ENCODE measurements at places on chromosomes 3 and 15.

GRCh38 chr3:12278566-12278965, 10.3 kb upstream of the PPARG start:
- DNase-seq: no peak

- DNase-seq: no peak
Measured at GRCh38 chr3:45688194-45688881, 858 bp upstream of the SACM1L start.

GRCh38 chr15:57148262-57148661, 228.0 kb upstream of the CGNL1 start:
- no peak for DNase-seq

- DNase-seq: no peak
Measured at GRCh38 chr3:142981108-142981507, 17.6 kb upstream of the PAQR9 start.

- no peak for DNase-seq
Measured at GRCh38 chr15:41006479-41006878, 53.2 kb downstream of the CHAC1 start.

DNA sequence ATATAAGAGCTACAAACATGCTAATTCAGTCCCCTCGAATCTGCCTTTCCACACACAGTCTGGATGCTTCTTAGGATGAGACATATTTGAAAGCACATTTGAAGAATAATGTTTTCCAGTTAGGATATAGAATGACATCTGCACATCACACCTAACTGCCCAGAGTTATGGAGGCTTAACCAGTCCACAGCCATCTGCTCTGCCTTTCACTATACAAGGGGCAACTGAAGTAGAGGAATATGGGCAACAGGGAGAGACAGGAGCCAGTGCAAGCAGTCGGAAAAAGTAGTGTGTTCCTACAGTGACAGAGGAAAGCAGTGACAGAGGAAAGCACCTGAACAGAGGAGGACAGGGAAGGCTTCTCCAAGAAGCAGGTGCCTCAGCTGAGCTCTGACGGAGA, 79.0 kb upstream of the CLDN18 start:
- no peak for DNase-seq

GRCh38 chr3:136954980-136955780, 2.6 kb upstream of the IL20RB start:
- DNase-seq: no peak

DNA sequence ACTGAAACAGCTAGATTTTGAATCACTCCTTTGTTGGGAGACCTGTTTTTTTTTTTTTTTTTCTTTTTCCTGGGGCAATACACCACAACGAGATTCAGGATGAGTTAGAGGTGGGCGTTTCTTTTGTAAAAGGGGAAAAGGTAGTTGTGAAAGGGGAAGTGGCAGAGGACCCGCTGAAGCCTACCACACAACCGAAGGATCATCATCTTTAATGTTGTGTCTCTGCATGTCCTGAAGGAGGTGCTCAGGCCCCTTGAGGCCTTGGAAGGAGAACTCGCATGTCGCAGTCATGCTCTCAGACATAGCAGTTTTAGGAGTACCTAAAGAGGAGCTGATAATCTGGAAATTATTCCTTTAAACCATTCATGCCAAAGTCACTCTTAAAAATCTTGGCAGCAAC, 137.9 kb upstream of the LRIG1 start:
- no peak for DNase-seq

DNA sequence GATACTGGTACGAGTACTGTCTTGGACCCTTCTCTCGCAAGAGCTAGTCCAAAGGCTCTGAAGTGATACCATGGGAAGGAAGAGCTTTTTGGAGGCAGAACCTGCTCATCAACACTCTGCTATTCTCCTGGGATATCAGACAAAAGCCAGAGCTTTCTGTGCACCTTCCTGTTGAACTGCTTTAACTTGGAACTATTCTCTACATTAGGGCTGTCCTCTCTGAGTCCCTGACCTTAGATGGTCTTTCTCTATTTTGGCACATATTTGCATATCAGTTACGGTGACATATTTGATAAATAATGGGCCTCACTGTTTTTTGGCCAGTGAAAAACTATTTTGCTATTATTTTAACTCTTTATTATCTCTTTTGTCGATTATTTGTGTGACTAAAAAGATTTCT, 146.9 kb downstream of the TIGIT start:
- no peak for DNase-seq

DNA sequence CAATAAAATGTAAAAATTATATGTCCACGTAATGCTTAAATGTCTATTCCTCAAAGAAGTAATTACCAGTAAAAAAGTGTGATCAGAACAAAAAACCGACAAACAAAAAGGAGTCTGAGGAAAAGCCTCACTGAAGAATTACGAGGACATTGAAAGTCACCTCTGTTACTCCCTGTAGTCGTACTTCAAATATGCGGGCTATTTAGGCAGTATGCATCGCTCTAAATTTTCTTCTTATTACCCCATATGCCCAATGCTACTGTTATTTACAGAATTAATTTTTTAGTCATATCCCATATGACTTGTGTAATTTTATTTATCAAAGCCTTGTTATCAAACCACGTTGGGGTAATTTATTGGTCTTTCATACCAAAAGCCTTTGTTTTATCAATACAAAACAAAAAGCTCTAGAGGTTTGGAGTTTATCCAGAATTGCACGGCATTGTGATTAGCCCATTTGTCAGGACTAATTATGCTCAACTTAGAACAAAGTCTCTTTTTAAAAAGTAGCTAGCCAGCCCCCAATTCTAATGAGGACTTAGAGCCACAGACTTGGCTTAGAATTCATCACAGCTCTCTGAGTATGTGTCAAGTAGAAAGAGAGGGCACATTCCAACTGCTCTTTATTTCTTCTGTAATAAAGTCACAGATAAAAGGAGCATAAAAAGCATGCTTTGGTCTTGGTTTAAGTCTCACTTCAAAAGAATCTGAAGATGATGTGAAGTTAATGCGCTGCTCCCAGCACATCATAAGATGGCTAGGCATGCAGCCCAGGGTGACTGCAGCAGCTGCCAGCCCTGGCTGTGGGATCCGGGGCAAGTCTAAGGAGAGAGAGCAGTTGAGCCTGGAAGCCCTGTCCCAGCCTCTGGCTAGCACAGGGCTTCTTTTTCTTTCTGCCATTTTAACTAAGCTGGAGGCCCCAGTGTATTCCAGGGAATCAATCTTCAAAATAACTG, 521.0 kb downstream of the GABRG3 start:
- DNase-seq: no peak

DNA sequence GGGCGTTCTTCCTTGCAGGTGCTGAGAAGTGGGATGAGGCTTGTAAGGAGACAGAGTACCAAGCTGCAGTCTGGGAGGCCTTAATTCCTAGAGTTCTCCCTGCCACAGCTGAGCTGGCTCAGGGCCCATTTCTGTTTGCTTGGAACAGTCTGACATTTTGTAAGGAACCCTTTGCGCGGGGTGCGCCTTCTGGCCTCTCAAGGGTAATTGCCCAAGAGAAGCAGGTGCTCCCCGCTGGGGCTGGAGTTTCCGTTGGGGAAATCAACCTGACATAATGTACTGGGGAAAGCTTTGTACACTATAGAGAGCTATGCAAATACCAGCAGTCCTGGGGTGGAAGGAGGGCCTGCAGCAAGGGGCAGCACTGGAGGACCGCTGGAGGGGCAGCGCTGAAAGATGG, 83.6 kb downstream of the HMG20A start:
- no peak for DNase-seq

- DNase-seq: no peak
Measured at GRCh38 chr3:24387493-24387892, 107.2 kb downstream of the THRB start.

- DNase-seq: no peak
Measured at GRCh38 chr15:73989001-73989798, 2.9 kb downstream of the STOML1 start.

GRCh38 chr3:30011237-30011803, 595.1 kb upstream of the TGFBR2 start:
- no peak for DNase-seq

GRCh38 chr15:75076277-75076676, 52.9 kb downstream of the PPCDC start:
- no peak for DNase-seq

- DNase-seq: no peak
Measured at GRCh38 chr3:17983106-17983505, 240.7 kb upstream of the TBC1D5 start.

GRCh38 chr3:139696314-139696604, 18.5 kb upstream of the NMNAT3 start:
- no peak for DNase-seq

DNA sequence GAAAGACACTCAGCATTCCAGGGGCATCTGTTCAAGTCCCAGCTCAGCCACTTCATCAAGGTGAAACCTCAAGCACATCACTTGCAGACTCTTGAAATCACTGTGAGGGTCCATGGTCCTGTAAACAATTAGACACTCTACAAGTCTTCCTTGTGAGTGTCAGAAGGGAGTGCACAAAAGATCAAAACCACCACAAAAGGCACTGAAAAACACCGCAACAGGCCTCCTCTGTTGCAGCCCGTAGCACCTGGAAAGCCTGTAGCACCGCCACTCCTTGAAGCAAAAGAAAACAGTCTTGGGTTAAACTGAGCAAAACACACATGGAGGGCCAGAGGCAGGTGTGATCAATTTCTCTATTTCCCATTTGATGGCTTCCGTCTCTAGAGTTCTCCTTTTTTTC, 63.8 kb upstream of the SNRK start:
- DNase-seq: no peak

- no peak for DNase-seq
Measured at GRCh38 chr3:29718661-29719065, 437.8 kb downstream of the RBMS3 start.

GRCh38 chr3:196843435-196844110, 24.1 kb upstream of the SENP5 start:
- no peak for DNase-seq

- DNase-seq: no peak
Measured at GRCh38 chr15:63334821-63335220, 46.8 kb downstream of the CA12 start.

GRCh38 chr3:52809149-52809548, 14.6 kb downstream of the ITIH3 start:
- DNase-seq: no peak

DNA sequence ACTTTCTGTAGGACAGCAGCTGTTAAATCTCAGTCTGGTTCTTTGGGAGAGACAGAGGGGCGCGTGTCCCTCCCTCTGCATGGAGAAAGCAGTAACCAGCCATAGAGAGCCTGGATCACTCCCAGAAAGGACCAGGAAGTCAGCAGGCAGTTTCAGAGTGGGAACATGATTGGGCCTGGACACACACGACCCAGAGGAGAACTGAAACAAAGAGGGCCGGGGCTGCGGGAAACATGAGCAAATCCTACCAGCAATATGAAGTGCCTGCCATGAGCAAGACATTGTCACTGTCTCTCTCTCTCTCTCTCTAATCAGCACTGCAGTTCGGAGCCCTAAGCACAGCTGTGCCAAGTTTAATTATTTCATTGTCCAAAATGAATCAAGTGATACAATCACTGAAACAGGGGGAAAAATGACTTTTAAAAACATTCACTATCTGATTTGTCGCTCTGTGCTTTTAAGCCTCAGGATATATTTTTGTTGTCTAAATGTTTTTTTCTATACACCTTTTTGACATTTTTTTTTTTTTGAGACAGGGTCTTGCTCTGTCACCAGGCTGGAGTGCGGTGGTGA, 17.6 kb downstream of the MUC13 start:
- DNase-seq: no peak

- peak; percentile 26 for DNase-seq
Measured at GRCh38 chr3:49602877-49603411, 48.7 kb downstream of the BSN start.

GRCh38 chr3:104392327-104392726, 974.4 kb upstream of the ALCAM start:
- DNase-seq: no peak

DNA sequence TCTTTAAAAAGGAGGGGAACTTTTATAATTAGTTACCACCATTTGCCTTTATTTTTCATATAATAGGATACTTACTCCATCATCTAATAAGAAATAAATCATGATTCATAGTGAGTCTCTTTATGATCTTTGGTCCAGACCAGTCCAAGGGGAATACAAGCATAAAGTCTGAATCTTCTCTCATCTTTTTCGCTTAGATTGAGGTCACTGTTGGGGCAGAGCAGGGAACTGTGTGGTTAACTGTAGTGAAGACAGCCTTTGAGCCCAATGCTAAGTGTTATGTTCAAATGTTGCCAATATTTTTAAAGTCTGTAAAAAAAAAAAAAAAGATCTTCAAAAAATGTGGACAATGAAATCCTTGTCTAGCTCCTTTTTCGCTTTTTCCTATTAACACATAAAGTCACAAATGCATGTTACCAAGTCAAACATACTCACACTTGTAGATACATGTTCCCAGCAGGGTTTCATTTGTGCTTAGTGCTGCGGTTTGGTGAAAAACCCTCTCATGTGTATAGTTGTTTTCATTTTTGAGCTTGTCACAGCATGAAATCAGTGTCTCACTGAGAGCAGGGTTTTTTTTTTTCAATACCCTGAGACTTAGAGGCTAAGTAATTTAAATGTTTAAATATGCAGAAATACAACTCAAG, 72.1 kb downstream of the EPHA3 start:
- DNase-seq: no peak

DNA sequence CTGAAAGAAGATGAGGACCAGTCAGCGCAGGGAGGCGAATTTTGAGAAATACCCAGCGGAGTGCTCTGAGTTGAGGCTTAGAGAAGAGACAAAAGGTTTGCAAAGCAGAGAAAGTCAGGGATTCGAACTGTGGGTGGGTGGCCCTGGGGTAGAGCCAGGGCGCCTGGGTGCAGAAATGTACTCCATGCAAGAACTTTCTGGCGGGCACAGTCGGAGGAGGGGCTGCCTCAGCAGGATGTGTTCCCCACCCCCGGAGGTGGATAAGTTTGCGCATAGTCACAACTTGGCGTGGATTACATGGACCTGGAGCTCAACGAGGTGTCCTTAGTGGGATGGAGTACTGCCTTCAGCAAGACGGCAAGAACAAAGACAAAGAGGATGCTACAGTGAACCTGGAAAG, 117.3 kb upstream of the ALDH1A3 start:
- no peak for DNase-seq

- DNase-seq: no peak
Measured at GRCh38 chr3:64694114-64694513, 6.3 kb upstream of the ADAMTS9 start.

DNA sequence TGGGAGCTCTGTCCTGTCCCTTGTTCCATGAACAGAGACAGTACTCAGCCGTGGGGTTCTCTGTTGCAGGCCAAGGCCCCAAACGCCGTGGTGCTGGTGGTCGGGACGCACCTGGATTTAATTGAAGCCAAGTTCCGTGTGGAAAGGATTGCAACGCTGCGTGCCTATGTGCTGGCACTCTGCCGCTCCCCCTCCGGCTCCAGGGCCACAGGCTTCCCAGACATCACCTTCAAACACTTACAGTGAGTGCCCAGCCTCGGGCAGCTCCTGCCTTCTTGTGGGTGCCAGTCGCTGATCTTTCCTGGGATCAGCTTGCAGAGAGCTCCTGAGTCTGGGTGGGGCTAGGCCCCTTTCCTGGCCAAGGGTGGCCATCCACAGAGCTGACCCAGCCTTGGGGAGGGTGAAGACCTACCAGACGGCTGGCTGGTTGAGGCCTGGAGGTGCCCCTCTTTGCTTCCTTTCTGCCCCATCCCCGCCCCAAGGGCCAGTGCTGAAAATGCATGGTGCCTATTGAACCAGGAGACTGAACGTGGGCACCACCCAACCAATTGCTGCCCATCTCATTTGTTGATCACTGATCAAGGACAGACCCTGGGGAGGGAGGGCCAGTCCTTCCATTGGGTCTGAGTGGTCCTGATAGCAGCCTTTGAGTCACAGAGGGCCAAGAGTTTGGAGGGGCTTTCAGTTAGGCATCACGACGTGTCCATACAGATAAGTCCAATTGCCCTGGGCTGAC, 106.9 kb downstream of the LRRK1 start:
- DNase-seq: no peak

- no peak for DNase-seq
Measured at GRCh38 chr15:62545467-62546227, 380.6 kb upstream of the C2CD4B start.

- DNase-seq: no peak
Measured at GRCh38 chr3:59418836-59419235, 369.0 kb upstream of the CFAP20DC start.
